Stimulated activated CD8-positive, alpha-beta memory T cell treated with anti-CD3 and anti-CD28 coated beads, Interleukin-2, amount 100 ng/mL, for 48 hours (primary cell): ENCODE measurements at places on chromosomes 3 and 15.

- DNase-seq: no peak
Observed at GRCh38 chr15:96342406-96343112, 12.1 kb downstream of the NR2F2 start.

DNA sequence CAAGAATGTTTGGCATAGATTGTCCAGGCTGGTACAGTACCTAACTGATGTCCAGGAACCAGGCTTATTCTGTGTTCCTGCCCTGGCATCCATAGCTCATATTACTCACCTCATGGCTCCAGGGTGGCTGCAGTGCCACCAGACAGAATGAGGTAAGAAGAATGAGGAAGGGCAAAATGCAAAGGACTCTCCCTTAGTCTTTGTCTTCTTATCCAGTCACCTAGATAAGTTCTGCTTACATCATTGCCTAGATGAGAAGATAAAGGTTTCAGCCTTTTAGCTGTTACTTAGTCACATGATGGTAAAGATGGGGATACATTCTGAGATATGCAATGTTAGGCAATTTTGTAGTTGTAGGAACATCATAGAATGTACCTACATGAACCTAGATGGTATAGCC is 45.8 kb downstream of the CHP1 start:
- DNase-seq: no peak

- no peak for DNase-seq
Observed at GRCh38 chr3:177213801-177214535, 16.7 kb upstream of the TBL1XR1 start.

- no peak for DNase-seq
Observed at GRCh38 chr3:117820658-117821299, 1111.2 kb downstream of the TUSC7 start.

- no peak for DNase-seq
Observed at GRCh38 chr3:194126790-194127189, 9.2 kb upstream of the HES1 start.

DNA sequence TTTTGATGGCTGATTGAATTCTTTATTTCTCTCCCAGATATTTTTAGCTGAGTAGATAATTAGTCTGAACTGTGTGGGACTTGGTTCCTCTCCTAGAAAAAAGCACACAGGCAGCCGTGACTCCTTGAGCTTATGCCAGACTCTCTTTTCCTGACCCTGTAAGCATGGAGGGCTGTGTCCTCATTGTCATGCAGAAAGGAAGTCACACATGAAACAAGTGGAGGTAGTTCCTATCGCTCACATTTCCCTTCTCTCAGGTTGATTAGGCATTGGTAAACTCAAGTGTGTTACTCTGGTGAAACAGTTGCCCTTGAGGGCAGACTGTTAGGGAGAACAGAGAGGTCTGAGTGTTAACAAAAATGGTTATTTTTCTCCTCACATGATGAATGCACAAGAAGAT is 6.3 kb upstream of the RTP4 start:
- no peak for DNase-seq

GRCh38 chr3:141255846-141256261 is 24.2 kb downstream of the PXYLP1 start:
- DNase-seq: no peak

GRCh38 chr15:33754242-33754641 is 214.1 kb upstream of the CHRM5 start:
- DNase-seq: no peak

DNA sequence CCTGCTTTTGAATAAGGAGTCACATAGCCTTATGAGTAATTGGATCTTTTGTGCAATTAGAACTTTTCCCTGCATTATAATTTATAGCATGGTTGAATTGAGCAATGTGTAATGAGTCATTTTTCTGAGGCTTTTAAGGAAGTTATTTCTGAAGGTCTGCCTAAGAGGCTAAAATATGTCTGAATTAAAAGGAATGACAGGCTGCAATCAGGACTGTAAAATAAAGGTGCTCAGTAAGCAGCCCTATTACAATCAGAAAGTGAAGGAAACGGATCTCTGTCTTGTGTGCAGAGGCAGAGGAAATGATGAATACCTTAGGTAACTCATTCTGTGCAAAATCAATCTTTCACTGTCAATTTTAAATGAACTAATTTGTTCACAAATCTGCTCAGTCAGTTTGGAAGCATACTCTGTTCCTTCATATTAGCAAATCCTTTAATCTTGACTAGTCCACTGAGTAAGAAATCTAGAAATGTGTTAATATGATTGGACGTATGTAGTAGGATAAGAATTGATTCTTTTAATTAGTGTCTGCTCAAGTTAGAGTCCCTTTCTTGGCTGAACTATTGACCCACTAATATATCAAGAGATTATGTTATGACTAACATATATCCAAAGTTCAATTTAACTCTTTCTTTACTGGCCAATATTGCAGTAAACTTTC is 290.1 kb downstream of the ZIC1 start:
- DNase-seq: no peak

DNA sequence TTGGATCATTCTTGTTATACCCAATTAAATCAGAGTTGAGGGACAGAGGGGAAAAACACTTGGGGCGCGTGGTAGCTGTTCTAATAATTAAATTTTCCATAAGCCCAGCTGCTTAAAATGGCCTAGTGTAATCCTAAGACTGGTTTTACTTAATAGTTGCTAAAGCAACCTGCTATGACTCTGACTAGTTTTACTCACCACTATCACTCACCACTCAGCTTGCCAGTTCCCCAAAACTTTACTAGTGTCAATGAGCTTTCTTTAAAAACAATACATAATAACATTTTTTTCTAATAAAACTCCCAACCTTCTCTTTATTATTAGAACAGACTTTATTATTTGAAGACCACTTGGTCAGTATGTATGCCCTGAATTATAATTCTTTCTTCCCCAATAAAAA is 49.6 kb downstream of the ECT2 start:
- no peak for DNase-seq

DNA sequence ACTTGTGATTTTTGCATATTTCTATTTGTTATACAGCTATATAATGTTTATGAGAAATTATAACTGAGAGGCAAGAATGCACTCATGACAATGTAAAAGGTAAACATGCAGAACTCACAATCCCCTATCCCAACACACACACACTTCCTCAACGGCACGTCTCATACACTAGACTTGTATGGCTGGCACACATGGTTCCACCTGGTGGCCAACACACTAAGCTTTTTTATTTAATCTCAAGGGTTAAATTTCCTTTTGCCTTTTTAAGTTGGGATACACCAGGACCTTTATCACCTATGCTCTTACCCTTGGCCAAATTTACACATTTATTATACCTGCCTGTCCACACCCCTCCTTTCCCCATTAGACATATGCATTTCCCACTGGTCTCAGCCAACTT is 88.6 kb upstream of the PSMD6 start:
- no peak for DNase-seq

DNA sequence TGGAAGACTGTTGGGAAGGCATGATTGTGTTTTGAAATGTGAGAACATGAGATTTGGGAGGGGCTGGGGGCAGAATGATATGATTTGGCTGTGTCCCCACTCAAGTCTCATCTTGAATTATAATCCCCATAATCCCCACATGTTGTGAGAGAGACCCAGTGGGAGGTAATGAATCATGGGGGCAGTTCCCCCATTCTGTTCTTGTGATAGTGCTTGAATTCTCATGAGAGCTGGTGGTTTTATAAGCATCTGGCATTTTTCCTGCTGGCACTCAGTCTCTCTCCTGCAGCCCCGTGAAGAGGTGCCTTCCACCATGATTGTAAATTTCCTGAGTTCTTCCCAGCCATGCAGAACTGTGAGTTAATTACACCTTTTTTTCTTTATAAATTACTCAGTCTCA is 430.5 kb downstream of the OTOL1 start:
- DNase-seq: no peak

- DNase-seq: no peak
Observed at GRCh38 chr15:68653801-68654200, 75.0 kb downstream of the CORO2B start.

DNA sequence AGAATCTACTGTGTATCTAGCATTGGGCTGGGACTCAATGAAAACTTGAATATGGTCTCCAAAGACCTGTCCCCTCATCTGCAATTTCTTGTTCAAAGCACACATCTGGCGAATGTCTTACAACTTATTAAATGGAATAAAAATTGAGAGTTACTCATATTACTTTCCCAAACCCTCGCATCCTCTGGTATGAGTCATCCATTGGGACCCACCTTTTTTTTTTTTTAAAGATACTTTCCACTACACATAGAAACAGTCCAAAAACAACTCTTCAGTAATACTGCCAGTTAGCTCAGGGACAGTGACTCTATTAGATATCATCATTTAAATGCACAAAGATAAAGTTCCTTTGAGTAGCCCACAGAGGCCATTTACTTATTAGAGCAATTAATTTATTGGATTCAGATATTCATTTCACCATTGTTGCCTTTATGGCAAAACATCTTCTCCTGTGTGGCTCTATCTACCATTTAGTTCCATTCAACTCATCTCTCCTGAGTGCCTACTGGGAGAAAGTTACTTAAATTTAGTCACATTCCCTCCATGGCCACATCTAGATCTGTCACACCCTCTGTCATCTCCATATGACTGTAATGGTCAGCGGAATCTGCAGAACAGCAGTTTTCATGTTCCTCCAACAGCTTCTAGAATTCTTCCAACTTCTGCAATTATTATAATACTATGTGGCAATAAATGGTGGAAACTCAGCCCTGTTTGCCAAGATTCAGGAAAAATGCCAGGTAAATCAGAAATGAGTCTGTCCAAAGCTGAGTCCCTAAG is 77.9 kb upstream of the ARHGEF3 start:
- no peak for DNase-seq

- no peak for DNase-seq
Observed at GRCh38 chr3:149954812-149955211, 15.9 kb downstream of the PFN2 start.

DNA sequence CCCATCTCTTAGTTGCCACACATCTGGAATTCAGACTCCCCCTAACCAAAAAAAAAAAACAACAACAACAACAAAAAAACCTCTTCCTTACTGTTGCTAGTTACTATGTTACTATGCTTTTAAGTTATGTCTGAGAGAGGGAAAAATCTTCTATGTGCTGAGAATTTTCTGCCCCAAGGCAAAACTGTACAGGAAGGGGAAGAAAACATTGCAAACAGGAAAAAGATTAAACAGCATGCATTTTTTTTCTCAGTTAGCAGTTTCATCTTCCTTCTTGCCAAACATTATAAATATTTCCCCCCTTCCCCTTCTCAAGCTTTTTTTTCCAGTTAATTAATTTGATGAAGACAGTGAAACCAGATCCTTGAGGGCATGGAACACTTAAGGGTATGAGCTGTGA is 1.1 kb upstream of the CD200R1 start:
- DNase-seq: no peak

DNA sequence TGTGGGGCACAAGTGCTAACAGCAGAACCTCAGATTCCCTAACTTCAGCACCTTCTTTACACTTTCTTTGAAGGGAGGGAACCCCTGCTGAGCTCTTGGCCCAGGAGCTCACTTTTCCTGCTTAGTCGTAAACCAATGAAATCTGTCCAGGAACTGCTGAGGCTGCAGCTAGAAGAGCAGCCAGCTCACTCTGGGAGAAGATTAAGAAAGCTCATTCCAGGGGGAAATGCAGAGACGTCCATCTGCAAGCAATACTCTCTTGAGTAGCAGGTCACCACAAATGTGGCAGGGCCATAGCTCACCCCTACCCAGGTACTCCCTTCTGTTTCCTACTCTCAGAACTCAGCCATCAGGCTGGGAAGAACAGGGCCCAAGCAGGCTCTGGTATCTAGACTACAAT is 103.3 kb downstream of the WDR76 start:
- no peak for DNase-seq

- no peak for DNase-seq
Observed at GRCh38 chr3:22318325-22318724, 567.3 kb upstream of the ZNF385D start.

DNA sequence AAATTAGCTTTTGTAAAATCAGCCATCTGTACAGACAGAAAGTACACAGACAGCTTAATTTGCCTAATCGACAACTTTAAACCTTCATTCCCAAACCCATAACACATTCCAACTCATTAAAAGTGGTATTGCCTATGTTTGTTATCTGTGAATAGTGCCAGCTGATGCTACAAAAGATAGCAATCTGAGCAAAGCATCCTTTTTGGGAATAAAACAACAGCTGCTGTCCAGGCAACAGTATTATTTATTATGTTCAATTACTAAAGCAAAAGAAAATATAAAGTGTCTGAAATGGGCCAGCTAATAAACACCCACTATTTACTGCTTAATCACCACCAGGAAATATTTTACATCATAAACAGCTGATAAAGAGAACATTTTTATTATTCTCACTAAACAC is 134.8 kb upstream of the ABI3BP start:
- DNase-seq: no peak

GRCh38 chr3:40024526-40024925 is 215.1 kb downstream of the MYRIP start:
- no peak for DNase-seq

DNA sequence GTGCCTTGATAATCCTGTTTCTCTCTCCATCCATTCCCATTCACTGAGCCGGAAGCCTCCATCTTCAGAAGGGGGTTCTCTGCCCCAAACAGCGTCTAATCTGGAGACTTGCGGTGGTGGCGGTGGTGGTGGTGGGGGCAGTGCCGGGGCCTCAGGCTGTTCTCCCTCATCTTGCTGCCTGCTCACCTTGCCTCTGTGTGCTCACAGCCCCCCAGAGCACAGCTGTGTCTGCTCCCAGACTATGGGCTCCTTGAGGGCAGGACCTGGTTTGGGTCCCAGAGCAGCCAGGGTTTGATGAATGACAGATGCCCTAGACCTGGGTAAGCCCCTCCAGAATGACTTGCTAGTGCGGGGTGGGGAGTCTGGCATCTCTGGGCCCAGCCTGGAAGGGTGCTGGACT is 430 bp upstream of the PSTPIP1 start:
- DNase-seq: no peak

GRCh38 chr3:122948408-122948807 is 79.2 kb downstream of the SEMA5B start:
- no peak for DNase-seq

DNA sequence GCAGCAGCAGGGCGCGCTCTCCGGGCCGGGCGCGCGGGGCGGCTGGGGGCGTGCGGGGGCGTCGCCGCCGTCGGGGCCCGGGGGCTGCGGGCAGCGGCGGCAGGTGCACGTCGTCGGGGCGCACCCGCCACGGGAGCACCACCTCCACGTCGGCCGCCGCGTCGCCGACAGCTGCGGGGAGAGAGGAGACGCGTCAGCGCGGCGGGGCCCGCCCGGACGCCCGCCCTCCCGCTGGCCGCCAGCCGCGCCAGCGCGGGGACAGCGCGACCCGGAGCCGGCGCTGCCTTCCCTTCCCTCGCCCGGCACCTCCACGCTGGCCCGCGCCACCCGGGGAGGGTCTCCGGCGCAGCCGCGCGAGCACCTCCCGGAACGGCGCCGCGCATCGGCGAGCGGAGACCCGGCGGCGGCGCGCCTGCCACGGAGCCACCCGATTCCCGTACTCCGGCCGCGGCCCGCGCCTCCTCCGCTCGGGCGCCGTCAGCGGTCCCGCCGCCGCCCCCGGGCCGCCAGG is 481 bp downstream of the ADAMTS17 start:
- DNase-seq: no peak

GRCh38 chr3:63927422-63928280 is 15.5 kb upstream of the SCAANT1 start:
- no peak for DNase-seq
